Stimulated activated CD4-positive, alpha-beta T cell treated with anti-CD3 and anti-CD28 coated beads, Interleukin-2, amount 100 ng/mL, for 24 hours (primary cell): ENCODE measurements at places on chromosomes 16 and 17.
A peak's percentile ranks its signal among the peaks of the same experiment; 100 is the strongest.

DNA sequence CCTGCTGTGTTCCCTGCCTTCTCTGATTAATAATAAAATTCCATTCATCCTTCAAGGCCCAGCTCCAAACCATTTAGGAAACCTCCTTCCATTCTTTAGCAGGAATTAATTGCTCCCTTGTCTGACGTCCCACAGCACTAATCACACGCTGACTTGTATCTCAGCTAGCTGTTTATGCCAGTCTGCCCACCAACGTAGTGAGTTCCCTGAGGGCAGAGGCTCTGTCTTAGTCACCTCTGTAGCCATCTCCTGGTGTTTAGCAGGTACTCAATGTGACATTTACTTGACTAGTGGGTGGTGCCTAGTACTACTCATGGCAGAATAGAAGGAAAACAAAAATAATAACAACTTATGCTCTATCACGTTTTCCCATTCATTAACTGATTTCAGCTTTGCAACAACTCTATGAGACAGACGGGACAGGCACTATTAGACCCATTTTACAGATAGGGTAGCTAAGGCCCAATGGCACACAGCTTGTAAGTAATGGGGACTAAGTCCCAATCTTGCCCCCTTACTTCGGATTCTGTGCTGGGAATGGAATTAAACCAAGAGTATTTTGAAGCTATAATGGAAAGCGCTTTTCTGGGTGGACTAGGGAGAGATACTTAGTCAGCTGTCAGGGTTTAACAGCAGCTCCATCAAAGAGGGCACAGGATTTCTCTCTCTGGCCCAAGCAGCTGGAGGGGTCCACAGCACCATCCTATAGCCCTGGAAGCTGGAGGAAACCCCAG is 931 bp upstream of the WIPF2 start:
- no peak for DNase-seq

DNA sequence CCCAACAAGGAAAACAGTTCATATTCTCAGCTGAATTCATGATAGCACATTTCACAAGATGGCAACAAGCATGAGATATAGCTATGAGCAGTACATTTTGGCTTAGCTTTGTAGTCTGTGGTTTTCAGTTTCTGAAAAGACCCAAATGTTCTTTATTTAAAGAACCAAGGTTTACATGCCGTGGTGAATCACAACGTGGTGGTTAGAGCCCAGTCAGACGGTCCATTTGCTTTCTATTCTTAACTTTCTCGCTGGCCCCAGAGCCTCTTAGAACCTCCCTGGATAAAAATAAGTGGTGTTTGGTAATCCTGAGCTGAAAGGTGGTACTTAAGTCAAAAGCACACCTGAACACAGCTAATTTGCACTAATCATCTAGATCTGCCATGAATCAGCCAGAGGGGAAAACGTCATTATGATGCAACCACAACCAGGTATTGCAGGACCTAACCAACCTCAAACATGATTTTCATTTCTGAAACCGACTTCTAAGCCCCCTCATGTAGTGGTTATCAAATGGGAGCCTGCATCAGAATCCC is 18.6 kb upstream of the HAPSTR1 start:
- peak; percentile 33 for DNase-seq

GRCh38 chr17:39365872-39366271 is 35.6 kb downstream of the FBXL20 start:
- DNase-seq, result no peak

GRCh38 chr17:62045517-62045916 is 19.6 kb downstream of the MED13 start:
- no peak for DNase-seq

DNA sequence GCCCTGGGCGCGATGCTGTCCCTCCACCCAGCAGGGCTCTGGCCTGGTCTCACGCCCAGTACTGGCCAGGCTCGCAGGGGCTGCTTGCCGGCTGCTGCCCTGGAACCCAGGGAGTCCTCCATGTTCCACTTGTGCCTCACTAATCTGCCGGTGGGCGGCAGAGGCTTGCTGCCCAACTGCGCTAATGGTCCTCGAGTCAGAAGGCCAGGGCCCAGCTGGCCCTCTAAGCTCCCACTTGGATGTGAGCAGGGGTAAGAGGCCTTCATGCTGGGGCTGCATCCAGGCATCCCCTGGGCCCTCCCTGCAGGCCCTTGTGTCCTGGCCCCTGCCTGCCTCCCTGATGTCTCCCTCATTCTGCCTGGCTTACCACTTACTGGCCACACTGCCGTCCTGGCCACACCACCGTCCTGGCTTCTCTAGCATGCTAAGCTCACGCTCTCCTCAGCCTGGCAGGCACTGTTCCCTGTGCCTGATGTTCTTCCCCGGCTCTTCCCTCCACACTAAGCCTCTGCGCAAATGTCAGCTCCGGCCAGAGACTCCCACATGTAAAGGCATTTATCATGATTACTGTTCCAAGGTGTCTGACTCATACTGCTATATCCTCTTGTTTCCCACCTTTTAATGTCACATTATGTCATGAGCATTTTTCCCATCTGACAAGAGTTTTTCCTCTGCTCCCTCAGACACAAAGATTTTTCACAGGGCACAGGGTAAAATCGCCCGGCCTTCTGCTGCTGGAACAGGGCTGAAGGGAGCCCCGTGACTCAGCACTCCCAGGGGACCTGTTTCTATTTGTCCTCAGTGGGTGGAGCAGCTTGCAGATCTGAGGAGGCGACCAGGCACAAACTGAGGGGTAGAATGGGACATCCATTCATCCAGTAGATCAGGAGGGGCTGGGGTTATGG is 15.9 kb downstream of the B9D1 start:
- DNase-seq, result no peak

- no peak for DNase-seq
Observed at GRCh38 chr16:84893849-84894599, 74.2 kb downstream of the CRISPLD2 start.

DNA sequence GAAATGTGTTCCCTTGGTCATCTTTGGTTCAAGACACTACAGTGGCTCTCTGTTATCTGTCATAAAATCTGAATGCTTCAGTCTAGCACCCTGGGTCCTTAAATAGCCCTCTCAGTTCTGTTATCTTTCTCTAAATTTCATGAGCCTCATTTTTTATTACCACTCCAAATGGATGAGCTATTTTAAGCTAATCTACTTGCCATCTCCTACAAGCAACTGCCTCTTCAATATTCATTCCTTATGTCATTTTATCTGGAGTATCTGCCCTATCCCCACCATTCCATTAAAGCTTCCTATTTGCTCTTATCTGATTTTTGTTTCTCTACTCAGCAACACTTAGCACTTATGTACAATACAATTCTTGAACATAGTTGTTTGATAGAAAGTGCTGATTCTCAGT is 28.0 kb upstream of the EVI2A start:
- no peak for DNase-seq

DNA sequence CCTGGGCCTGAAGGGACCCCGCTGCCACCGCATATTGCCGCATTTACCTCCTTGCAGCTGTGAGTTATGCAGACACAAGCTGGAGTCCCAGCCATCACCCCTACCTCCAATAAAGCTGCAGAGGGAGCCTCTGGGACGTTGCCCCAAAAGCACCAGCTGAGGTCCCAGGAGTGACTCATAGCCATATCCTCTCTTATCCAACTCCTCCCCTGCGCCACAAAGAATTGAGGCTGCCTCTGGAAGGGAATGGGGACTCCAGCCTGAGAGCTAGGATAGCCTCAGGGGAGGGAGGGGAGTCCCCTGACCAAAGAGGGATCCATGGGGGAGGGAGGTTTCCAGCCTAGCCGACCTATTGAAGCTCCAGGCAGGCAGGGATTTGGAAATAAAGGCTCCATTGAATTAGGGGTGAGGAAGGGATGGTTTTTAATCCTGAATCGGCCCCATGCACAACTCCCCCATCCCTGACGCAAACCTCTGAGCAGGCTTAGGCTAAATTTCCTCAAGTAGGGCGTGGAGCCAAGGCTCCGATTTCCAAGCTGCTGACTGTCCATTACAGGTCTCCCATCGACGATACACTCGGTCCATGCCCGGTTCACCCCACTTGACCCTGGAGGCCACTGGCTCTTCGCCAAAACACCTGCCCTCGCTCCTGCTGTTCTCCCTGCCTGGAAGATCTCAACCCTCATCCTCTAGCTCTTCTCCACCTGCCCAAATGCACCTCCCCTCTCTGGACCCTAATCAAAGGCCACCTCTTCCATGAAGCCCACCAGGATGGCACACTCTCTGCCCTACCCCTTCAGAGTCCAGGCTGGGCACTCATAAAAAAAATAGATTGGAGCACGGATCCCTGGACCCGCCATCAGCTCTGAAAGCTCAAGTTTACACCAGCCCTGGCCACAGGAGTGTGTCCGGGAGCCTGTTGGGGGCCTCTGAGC is 27.5 kb downstream of the PIMREG start:
- no peak for DNase-seq

DNA sequence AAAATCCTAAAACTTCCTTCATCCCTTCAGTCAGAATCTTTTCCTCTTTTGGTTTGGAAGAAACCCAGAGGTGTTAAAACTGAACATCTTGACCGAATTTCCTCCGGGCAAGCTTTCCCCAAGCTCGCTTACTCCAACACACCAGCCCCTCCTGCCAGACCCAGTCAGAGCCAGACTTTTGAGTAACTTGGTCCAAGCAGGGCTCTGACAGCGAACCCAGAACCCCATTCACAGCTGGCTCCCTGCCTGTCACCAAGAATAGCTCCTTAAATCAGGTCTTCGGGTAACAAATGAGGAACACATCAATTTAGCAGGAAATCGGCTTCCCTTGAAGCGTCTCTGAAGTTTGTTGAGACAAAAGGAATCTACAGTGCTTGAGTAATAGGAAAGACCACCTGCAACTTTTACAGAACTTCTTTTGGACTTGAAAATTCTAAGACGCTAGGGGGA is 27.3 kb downstream of the GAS7 start:
- DNase-seq, result no peak

DNA sequence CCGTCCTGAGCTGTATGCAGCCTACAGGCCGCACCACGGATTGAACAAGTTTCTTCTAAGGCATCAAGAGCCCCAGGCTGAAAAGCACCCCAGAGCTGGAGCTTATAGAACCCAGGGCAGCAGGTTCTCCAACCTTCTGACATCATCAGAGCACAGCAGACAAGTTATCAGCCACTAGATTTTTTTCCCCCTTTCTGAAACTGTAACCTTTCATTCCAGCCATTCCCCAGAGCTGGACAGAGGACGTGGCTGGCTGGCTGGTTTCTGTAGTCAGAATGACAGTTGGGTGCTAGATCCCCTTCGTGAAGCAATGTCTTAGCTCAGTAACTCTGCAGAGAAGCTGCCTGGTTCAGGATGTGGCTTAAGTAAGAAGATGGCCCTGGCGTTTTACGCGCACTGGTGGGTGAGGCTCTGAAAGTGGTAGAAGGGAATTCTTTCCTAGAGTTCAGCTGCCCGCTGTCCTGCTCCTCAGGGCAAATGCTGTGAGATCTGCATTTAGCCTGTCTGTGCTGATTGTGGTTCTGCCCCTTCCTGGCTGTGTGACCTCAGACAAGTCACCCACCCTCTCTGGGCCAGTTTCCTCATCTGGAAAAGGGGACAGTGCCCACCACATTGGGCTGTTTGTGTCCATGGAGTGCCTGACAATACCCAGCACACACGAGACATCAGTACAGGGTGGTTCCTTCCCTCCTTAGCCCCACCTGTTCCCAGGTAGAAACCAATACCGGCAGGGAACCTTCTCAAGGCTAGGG is 9.1 kb downstream of the DEXI start:
- no peak for DNase-seq

GRCh38 chr16:14502256-14502875 is 127.7 kb downstream of the PARN start:
- no peak for DNase-seq

- DNase-seq, result no peak
Observed at GRCh38 chr17:72600934-72601333, 480.1 kb downstream of the SOX9 start.

- no peak for DNase-seq
Observed at GRCh38 chr17:9044772-9045463, 23.6 kb downstream of the NTN1 start.

DNA sequence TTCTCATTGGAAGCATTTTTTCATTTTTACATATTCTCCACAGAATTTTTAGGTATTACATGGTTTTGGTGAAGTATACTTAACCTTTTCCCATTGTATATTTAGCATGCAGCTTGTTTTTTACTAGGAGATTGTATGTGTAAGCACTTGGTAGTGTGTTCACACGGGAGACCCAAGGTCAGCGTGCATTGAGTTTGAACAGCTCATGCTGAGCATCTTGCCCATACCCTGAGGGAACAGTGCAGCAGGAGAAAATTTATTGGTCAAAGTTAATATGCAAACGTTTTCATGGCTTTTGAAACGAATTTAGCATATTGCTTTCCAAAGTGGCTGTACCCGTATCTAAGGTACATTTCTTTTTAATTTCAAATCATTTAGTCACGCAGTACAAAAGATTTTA is 168.7 kb downstream of the MRTFB start:
- no peak for DNase-seq

DNA sequence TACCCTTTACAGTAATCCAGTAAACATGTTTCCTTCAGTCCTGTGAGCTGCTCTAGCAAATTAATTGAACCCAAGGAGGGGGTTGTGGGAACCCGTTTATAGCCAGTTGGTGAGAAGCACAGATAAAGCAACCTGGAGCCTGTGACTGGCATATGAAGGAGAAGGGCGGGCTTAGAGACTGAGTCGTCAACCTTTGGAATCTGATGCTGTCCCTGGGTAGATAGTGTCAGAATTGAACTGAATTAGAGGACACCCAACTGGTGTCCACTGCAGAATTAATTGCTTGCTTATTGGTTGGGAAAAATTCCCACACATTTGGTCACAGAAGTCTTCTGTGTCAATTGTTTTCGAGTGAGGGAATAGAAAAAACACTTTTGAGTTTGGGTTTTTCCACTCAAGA is 12.8 kb upstream of the RSKR start:
- no peak for DNase-seq

- DNase-seq, result no peak
Observed at GRCh38 chr17:63983320-63983719, 10.6 kb upstream of the SCN4A start.

GRCh38 chr17:11239379-11239970 is 1.5 kb upstream of the SHISA6 start:
- DNase-seq, result no peak

- no peak for DNase-seq
Observed at GRCh38 chr16:22035153-22035552, 27.2 kb downstream of the MOSMO start.

DNA sequence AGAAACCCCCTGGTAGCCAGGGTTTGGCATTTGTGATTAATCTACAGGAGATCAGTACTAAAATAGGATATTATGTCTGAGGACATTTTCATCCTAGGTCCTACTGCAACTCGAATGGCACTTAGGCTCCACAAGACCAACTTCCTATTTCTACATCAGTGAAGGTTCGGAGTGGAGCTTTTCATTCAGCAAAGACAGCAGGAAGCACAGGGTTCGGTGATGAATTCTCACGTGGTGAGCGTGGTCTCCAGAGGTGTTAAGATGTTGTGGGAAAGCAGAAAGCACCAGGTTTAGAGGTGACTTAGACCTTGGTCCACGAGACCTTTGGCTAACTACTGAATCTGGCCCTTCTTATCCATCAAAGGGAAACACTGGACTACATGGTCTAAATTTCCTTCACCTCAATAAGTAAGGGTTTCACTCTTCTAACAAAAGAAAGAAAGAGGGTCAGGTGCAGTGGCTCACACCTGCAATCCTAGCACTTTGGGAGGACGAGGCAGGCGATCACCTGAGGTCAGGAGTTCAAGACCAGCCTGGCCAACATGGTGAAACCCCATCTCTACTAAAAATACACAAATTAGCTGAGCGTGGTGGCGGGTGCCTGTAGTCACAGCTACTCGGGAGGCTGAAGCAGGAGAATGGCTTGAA is 13.9 kb upstream of the HELZ start:
- peak; percentile 11 for DNase-seq
